ENCODE measurements at places on chromosomes 6 and 20.

DNA sequence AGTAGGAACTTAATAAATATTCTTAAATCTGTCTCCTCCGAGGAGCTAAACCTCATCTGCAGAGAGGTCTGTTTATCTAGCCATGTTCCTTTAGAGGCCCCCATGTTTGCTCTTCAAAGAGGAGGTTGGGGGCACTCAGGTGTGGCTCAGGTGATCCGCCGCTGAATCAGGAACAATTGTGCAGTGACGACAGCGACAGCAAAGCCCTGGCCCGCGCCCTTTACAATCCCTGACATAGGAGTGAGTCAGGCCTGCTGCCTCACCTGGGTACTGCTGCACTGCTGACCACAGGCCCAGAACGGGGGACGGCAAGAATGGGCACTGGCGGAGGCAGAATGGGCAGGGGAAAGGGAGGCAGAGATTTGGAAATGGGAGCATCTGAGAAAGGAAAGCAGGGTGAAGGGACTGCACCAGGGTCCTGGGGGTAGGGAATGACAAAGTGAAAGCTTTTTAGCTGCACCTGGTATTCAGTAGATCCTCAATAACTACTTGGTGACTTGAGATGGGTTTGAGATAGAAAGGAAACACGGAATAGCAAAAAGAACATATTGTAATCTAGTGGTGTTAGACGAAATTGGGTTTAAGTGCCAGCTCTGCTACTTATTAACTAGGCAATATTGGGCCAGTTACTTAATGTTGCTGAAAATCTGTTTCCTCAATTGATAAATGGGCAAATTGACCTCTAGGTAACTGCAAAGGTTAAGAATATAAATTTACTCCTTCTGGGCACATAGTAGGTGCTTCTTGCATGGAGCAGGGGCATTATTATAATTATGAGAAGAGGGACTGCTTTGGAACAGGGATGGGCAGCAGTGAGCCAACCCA is 5.4 kb upstream of the IER3 start:
- no peak for DNase-seq

DNA sequence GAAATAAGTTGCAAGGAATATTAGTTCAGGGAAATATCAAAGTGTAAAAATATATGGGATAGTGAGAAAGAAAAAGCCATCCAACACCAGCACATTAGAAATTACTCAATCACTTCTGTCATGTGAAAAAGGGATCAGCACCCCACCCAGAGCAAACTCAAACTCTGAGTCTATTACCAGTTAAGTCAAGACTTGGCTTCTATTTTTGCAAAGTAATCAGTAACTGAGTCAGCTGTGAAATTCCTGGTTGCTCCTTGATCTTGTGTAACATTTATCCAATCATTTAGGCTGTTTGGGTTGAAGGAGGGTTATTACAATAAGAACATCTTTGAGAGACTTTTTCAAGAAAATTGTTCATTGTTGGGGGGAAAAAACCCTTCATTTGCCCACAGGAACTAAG is 51.2 kb downstream of the SLC22A23 start:
- DNase-seq: no peak

- DNase-seq: no peak
These were observed 586.5 kb downstream of the EPM2A start for GRCh38 chr6:145148776-145149175.

- DNase-seq: no peak
These were observed 56.6 kb downstream of the SYTL3 start for GRCh38 chr6:158706369-158706982.

- DNase-seq: no peak
These were observed 61.4 kb downstream of the PDSS2 start for GRCh38 chr6:107398001-107398400.

GRCh38 chr6:48658915-48659314 is 547.9 kb upstream of the PTCHD4 start:
- no peak for DNase-seq

GRCh38 chr20:13877793-13878192 is 93.0 kb downstream of the NDUFAF5 start:
- no peak for DNase-seq

GRCh38 chr6:70099732-70100131 is 203.2 kb downstream of the COL9A1 start:
- DNase-seq: no peak

DNA sequence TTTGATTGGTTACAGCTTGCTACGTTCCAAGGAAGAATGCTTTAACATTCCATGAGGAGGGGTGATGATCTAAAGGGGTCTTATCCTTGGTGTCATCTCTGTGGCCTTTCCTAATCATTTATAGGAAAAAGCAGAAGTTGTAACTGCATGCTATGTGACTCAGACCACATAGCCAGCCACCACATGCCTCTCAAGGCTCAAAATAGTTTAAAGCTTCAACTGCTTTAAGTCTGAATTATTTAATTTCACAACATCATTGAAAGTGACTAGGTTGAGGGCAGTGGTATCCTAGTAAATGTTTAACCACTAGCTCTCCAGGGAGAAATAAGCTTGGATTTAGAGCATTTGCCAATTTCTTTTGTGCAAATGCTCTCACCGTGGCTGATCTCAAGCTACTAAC is 29.7 kb downstream of the MC3R start:
- DNase-seq: no peak

DNA sequence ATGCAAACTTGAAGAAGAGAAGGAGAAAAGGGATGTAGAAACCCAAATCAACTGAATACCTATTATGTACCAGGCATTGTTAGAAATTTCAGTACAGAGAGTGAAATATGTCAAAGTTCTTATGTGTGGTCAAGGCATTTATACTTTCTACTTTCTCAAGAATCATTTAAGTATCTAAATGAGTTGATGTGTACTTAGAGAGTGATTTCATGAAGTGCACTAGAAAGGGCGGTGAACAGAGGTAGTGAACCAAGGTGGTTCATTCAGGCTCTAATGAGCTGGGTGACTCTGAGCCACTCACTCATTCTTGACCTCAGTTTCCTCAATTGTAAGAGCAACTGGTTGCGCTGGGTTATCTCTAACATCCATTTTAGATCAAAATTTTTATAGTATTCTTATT is 3.3 kb downstream of the PDE7B start:
- DNase-seq: no peak

DNA sequence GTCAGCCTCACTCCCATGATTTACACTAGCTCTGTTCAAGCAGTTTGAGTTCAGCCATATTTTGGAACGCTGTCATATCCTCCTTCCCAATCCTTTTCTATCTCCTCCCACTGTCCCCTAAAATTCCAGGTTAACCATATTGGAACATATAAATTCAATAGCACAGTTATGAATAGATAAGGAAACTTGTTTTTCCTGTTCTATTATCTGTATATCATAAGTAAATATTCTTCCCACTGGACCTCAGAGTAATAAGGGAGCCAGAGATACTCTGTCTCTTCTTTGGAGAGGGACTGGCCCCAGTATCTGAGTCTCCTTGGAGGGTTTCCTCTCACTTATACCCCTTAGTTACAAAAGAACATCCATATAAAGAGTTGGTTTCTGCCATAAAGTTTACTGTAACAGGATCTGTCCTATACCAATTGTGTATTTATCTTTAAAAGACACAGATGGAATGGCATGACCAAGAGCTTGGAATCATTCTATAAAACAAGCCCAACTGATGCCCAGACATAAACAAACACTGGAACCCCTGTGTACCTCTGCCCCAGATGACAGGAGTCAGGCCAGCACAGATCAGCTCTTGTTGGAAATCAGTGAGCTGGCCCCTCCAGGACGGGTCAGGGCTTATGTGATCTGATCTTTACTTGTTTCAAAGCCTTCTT is 67.1 kb downstream of the EPB41L2 start:
- DNase-seq: no peak

- no peak for DNase-seq
These were observed 19.7 kb downstream of the ZBP1 start for GRCh38 chr20:57600320-57601210.

DNA sequence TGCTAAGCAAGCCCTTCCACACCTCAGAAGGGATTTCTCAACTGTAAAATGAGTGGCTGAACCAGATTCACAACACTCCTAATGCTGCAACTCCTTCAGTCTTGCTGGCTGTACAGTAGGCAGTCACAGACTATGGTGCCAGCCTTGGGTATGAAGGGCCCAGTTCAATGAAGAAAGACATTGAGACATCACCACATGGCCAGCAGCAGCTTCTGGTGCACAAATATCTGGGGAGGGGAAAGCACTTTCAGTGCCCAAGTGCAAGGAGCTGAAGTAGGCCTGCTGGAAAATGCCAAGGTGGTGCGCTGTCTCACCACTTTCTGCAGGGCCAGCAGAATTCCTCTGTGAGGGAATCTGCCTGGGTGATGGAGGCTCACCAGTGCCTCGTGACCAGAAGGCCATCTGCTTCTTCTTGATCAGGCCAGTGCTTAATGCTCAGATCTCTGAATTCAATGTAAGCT is 1.8 kb downstream of the PLA2G7 start:
- no peak for DNase-seq

- no peak for DNase-seq
These were observed 611.7 kb downstream of the UTRN start for GRCh38 chr6:144896871-144897270.
